Neural crest cell (in vitro differentiated cells): ENCODE measurements at places on chromosomes 3 and 15.
A peak's percentile ranks its signal among the peaks of the same experiment; 100 is the strongest.

DNA sequence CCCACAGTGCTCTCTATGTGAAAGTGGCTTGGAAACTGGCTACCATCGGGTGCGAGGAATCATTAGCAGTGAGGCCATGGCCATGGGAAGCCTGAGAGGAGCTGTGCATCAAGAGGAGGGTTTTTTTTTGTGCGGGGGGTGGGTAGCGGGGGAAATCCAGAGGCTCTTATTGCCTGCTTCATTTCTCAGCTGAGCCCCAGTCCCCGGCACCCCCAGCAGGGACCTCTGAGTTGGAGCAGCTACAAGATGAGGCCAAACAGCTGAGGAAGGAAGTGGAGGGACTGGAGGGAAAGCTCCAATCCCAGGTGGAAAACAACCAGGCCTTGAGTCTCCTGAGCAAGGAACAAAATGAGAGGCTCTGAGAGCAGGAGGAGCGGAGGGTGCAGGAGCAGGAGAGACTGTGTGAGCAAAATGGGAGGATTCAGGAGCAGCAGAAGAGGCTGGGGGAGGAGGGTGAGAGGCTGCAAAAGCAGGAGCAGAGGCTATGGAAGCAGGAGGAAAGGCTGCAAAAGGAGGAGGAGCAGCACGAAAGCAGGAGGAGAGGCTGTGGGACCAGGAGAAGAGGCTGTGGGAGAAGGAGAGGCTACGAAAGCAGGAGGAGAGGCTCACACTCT lies 76.7 kb downstream of the ADAMTS7 start:
- H3K4me3 ChIP-seq = no peak overlapping the region
- peaks cover 15% of the 10 kb centered on the region for H3K27me3 ChIP-seq
- H3K36me3 ChIP-seq = no peaks in the 10 kb centered on the region
- no peak for DNase-seq

- no peak overlapping the region for H3K27ac ChIP-seq
- no peak overlapping the region for H3K4me3 ChIP-seq
- DNase-seq = no peak
- H3K4me1 ChIP-seq = no peaks in the 10 kb centered on the region
- H3K36me3 ChIP-seq = no peaks in the 10 kb centered on the region
- H3K27me3 ChIP-seq = no peaks in the 10 kb centered on the region
Measured at GRCh38 chr3:69776920-69777581, 37.8 kb downstream of the MITF start.

DNA sequence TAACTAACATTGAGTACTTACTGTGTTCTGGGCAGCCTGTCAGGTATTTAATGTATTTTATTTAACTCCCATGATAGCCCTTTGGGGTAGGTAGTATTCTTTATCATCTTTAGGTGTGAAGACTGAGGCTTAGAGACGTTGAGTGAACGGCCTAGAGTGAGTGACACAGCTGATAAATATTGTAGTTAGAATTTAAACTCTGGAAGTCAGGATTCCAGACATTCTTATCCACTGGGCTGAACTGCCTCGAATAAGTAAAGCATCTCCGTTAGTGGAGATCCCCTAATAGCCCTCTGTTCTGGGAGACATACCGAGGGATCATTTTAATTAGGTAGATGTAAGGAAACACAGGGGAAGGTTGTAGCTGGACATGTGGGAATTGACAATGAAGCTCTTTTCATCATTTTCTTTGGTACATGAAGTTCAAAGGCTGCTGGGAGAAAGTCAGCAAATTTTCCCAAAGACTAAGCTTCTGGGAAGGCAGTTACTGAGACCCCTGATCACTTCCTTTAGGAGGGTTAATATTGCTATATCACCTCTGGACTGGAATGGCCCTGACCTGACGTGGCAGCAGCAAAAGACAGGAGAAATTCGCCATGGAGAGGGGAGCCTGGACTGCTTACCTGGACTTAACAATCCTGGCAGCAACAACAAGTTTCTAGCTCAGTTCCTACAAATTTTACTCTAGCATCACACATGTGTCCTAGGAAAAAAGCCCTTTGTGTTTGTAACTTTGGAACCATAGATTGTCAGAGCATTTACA lies 11.7 kb upstream of the PDCD6IP start:
- H3K36me3 ChIP-seq = no peaks in the 10 kb centered on the region
- no peak for DNase-seq
- H3K27ac ChIP-seq = no peak overlapping the region
- H3K4me3 ChIP-seq = peak overlapping the region; percentile 50

DNA sequence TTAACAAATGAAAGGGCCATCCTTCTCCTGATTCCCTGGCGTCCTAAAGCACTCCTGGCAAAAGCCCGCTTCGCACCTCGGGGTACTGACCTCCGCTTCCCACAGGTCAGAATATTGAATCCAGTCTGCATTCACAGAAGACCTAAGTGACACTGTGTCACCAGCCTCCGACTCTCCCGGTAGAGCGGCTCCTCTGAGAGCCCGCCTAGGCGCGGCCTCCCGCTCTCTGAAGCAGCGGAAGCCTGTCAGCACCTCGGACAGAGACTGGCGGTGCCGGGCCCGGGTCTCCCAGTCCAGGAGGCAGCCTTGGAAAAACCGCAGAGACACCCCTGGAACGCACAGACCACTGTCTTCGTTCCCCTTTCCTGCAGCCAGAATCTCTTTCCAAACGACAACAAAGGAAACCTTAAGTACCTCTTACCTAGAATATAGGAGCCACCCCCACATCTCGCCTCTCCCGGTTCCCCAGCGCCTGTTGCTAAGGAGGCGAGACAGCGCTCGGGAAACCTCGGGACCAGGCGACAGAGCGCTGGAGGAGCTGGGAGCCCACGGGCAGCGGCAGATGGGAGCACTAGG lies 1.2 kb downstream of the GABRB3 start:
- no peak overlapping the region for H3K27ac ChIP-seq
- no peaks in the 10 kb centered on the region for H3K36me3 ChIP-seq
- DNase-seq = peak; percentile 78
- peaks cover 50% of the 10 kb centered on the region for H3K27me3 ChIP-seq
- H3K4me1 ChIP-seq = peaks cover 28% of the 10 kb centered on the region
- peak overlapping the region; percentile 95 for H3K4me3 ChIP-seq

DNA sequence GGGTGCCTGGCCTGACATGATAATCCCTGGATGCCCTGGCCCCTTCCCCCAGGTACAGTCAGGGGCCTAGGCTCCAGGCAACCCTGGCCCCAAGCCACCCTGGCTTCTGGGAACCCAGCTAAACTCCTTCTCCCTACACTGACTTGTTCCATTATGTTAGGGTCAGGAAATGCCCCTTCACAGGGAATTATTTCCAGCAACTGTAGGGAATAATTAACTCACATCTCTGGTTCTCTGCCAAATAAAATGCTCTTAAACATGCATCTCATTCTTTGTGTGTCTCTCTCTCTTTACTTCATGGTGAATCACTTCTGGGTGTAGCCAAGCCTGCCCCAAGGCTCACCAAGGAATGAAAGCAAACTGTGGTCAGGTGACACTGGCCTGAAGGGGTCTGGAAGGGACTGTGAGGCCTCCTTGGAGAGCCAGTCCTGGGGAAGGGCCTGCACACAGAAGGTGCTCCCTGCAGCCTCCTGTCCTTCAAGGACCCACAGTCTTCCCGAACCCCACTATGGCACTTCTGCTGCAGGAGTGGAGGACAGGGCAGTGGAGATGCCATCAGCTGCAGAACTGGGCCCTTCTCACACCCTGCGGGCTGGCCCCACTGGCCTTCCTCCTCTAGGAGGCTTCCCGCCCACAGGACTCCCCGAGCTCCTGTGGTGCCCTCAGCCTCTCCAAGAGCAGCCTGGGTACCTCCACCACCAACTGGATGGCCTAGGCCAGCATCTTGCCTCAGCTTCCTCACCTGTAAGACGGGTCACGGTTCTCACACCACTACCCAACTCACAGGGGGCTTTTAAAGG lies 17.6 kb downstream of the TKT start:
- no peak for DNase-seq
- H3K27ac ChIP-seq = peak overlapping the region; percentile 57
- H3K36me3 ChIP-seq = no peaks in the 10 kb centered on the region
- H3K4me1 ChIP-seq = peaks cover 14% of the 10 kb centered on the region
- no peaks in the 10 kb centered on the region for H3K27me3 ChIP-seq
- no peak overlapping the region for H3K4me3 ChIP-seq

- H3K4me1 ChIP-seq = peaks cover 26% of the 10 kb centered on the region
- DNase-seq = no peak
- H3K27me3 ChIP-seq = no peaks in the 10 kb centered on the region
- peak overlapping the region; percentile 92 for H3K4me3 ChIP-seq
Measured at GRCh38 chr3:119676020-119676419, 1.2 kb downstream of the COX17 start.
